Stimulated activated CD4-positive, alpha-beta T cell treated with anti-CD3 and anti-CD28 coated beads, Interleukin-15, amount 100 ng/mL, for 24 hours (primary cell): ENCODE measurements at places on chromosomes 12 and 14.

GRCh38 chr12:10618338-10618987 lies 5.1 kb upstream of the MAGOHB start:
- DNase-seq: no peak

- no peak for DNase-seq
These were observed 30.7 kb downstream of the NUMB start for GRCh38 chr14:73427516-73428264.

DNA sequence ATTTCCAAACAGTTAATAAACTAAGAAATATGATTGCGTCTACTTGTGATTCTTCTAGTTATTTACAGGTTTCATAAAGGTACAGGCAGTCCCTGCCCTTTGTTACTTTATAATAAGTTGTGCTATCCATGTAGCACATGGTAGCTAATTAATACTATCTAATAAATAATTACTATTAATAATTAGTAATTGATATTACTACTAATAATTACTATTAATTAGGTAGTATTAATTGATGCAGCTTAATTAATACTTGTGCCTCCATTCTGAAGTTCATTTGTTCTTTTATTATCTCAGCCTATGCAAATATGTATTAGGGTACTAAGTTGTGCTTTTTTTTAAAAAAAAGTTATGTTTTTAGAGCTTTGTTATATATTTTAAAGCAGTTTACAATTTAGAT lies 92.3 kb upstream of the TRHDE start:
- no peak for DNase-seq

- no peak for DNase-seq
These were observed 1.2 kb upstream of the RHOJ start for GRCh38 chr14:63203015-63203414.

DNA sequence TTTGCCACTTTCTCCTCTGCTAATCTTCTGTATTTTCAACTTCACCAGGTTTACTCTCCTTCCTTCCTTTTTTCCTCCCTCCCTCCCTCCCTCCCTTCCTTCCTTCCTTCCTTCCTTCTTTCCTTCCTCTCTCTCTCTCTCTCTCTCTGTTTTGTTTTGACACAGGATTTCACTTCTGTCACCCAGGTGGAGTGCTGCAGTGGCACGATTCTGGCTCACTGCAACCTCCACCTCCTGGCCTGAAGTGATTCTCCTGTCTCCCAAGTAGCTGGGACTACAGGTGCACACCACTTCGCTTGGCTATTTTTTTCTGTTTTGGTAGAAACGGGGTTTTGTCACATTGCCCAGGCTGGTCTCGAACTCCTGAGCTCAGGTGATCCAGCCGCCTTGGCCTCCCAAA lies 181.2 kb upstream of the BTG1 start:
- DNase-seq: no peak

- no peak for DNase-seq
These were observed 16.1 kb downstream of the SLC48A1 start for GRCh38 chr12:47789141-47789540.

DNA sequence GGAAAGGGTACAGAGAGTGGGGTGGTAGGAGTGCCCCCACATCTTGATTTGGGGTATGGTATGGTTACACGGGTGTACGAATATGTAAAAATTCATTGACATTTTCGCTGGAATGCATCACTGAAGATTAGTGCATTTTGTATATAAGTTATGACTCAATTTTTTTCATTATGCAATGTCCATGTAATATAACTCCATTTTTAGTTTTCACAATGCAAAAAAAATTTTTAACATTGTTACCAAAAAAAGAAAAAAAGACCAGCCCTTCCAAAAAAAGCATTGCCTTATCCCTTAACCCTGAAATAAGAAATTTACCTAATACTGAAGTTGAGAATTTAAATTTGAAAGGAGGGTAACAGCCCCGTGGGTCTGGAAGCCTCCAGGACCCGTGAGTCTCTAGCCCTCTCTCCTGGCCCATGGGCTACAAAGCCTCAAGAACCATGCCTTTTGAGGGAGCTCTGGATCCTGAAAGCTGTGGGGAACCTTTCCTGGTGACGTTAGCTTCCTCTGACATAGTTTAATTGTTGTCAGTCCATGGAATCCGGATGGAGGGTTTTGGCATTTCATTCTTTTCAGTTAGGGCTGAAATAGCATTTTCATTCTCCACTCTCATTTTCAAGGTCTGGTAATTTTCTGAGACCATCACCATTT lies 55.6 kb upstream of the ACTN1 start:
- DNase-seq: no peak

- no peak for DNase-seq
These were observed 118.0 kb upstream of the CCDC198 start for GRCh38 chr14:57611555-57612075.

GRCh38 chr12:109598428-109598854 lies 24.8 kb downstream of the MVK start:
- DNase-seq: no peak

GRCh38 chr14:101476916-101477553 lies 84.3 kb upstream of the DIO3 start:
- DNase-seq: no peak

DNA sequence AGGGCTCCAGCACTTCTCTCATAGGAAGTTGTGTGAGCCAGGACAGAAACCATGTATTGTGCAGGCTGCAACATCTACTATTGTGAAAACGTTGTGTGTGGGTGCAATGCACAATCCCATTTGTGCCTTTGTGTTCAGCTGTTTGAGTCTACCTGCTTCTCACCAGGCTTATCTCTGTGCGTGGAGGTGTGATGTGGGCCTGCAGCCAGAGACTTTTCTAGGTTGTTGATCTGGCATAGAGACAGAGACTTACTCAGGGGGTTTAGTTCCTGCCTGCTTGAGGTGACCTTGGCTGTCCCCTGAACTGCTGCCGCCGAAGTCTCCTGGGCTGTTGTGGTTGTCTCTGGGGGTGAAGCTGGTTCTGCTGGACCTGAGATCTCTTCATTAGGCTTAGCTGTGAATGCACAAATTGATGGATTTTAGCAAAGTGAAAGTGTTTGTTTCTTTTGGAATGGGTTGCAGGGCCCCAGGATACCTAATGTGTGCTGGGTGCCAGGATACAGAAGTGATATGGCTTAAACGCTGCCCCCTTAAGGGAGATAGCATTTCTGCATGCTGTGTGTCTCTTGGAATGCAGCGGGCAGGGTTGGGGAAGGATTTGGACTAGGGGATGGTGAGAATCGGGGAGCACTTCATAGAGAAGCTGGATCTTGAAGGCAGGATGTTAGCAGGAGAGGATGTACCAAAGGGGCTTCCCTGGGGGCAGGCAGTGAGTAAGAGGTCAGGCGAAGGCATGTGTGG lies 2.5 kb downstream of the LACRT start:
- DNase-seq: no peak

GRCh38 chr12:24724814-24725213 lies 224.1 kb downstream of the BCAT1 start:
- DNase-seq: peak; percentile 30

- DNase-seq: no peak
These were observed 8.5 kb upstream of the ERP27 start for GRCh38 chr12:14946861-14947260.

DNA sequence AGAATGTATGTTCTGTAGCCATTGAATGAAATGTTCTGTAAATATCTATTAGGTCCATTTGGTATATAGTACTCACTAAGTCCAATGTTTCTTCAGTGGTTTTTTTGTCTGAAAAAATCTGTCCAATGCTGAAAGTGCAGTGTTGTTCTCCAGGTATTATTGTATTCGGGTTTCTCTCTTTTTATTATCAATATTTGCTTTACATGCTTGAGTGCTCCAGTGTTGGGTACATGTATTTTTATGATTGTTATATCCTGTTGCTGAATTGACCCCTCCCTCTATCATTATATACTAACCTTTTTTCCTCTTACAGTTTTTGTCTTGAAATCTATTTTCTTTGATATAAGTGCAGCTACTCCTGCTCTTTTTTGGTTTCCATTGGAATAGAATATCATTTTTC lies 382.2 kb downstream of the CCER1 start:
- DNase-seq: no peak

DNA sequence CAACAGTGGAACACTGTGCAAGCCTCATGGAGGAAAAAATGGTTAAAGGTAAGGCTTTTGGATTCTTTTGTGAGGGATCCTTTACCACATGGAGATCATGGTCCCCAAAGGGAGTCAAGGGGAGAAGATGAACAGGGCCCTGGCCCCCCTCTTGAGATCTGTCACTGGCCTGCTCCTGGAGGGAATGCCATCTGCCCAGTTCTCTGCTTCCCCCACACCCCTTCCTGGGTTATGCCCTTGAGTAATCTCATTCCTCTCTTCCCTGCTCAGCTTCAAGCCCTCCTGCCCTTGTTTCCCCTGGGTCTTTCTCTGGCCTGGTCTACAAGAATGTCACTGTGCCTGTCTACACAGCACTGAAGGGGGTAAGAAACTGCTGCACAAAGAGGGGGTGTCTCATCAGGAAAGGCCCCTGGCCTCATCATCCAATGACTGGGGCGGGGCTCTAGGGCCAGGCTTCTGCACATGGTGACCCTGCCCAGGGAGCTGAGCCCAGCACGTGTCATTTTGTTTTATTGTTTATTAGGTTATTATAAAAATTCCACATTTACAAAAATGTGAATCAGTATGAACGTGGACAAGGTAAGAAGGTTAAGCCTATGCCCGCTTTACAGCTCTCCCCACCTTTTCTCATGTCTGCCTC lies 30.3 kb downstream of the PIGH start:
- no peak for DNase-seq

DNA sequence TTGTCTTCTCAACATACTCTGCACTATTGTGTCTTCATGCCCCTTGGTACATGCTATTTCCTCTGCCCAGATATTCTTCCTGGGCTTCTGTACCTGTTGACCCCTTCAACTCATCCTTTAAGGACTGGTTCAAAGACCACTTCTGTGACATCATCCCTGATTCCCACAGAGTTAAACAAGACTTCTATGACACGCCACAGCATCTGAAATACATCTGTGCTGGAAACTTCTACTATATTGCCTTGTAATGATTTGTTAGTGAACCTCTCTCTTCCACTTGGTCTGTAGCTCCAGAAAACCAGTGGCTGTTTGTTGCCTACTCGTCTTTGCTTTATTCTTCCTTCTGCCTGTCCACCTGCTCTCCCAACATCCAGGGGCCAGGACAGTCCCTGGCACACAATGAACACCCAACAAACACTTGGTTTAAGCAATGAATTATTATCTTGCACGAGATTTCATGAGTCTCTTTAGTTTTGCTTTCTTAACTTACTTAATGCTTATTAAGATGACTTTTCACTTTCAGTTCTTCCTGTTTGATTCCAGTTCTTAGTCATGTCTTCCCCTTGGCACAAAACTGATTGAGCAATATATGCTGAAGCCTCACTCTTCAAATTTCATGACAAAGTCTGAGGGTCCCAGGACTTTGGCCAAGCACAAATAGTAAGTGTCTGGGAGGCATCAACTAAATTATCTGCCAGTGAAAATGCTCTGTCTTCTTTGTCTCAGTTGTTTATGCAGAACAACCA lies 485.9 kb downstream of the APAF1 start:
- DNase-seq: no peak

DNA sequence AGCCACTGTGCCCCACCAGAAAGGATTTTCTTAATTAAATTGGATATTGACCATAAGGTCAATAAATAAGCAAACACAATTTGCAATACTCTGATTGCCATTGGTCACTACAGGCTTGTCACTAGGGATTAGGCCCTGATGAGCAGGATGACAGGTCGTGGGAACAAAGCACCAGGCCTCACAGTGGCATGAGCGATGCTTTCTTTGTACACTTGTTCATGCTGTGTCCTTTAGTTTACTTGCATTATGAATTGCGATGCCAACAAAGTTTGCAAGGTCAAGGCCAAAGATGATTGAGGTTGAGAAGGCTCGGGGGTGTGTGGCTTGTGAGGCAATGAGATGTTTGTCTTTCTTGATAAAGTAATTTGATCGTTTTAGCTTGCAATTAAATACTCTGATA lies 136.0 kb downstream of the TTC8 start:
- DNase-seq: no peak

GRCh38 chr14:84871734-84872133 lies 658.2 kb upstream of the FLRT2 start:
- DNase-seq: no peak

DNA sequence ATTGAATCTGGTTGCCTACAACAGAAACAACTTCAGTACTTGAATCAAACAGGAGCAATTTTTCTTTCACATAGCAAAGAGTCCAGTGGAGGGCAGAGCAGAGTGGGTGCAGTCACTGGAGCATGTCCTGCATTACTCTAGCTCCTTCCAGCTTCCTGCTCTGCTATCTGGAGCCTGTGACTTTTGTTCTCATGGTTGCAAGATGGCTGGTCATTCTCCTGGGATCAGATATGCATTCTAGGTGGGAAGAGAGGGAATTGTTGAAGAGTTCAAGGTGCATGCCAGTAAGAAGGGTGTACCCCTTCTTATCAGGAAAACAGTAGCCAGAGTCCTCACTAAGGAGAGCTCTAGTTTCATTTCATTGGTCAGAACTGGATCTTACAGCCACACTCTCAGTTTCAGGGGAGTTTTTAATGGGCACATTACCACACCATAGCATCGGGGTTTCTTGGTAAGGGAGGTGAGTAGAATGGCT lies 8.0 kb downstream of the IFT43 start:
- no peak for DNase-seq

GRCh38 chr12:51865757-51866270 lies 17.3 kb upstream of the FIGNL2 start:
- no peak for DNase-seq

- DNase-seq: no peak
These were observed 455.3 kb upstream of the PDE3A start for GRCh38 chr12:19912991-19913390.

DNA sequence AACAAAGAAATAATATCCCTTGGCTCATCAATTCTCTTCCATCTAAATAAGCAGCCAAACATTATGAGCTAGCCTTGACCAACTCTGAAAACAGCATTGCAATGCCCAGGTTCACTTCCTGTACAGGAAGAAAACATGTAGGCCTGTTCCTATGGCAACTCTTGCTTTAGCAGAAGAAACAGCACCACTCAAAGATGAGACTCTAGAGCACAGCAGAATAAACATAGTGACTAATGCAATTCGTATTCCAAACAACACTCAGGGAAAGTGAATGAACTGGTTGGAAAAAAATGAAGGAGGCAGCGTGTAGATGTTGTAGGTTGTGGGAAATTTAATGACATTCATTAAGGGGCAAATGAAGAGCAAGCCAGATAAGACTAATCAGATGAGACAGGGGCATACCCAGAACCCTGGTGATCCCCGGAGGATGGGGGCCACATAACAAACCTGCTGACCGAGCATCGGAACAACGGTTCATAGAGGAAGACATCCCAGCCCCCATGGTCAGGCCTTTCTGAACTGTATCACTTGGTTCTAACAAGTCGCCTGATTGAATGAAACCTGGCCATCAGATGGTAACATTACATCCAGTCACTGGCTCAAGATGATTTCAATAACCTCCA lies 9.0 kb downstream of the ARHGDIB start:
- DNase-seq: peak; percentile 42

- no peak for DNase-seq
These were observed 11.3 kb downstream of the LRRC74A start for GRCh38 chr14:76837524-76837923.

DNA sequence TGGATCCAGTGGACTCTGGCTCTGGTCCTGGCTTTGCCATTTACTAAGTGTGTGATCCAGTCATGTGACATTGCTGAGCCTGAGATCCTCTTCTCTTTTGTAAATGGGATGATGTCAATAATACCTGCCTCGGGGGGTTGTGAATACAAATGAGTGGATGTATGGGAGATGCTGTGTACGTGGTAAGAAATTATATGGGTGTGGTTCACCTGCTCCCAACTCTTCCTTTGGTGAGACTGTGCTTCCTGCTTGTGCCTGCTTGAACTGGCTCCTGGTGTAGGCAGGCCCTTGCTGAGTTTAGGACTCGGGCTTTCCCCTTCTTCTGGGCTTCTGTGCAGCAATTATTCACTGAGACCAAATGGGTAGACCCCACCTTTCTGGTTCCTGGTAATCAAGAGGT lies 189.5 kb upstream of the FRMD6 start:
- no peak for DNase-seq

- DNase-seq: no peak
These were observed 47.7 kb downstream of the ATP6V1D start for GRCh38 chr14:67311868-67312267.
